ENCODE measurements at places on chromosomes 3 and 15.

GRCh38 chr3:143179603-143180002, 60.0 kb downstream of the CHST2 start:
- DNase-seq: no peak

- DNase-seq: no peak
Observed at GRCh38 chr15:60941448-60941847, 287.7 kb downstream of the RORA start.

GRCh38 chr3:114376516-114377185, 82.8 kb downstream of the TIGIT start:
- no peak for DNase-seq

GRCh38 chr15:52735231-52736089, 54.7 kb downstream of the ONECUT1 start:
- DNase-seq: peak; percentile 63

- DNase-seq: no peak
Observed at GRCh38 chr3:4834403-4834866, 144.8 kb upstream of the BHLHE40 start.

DNA sequence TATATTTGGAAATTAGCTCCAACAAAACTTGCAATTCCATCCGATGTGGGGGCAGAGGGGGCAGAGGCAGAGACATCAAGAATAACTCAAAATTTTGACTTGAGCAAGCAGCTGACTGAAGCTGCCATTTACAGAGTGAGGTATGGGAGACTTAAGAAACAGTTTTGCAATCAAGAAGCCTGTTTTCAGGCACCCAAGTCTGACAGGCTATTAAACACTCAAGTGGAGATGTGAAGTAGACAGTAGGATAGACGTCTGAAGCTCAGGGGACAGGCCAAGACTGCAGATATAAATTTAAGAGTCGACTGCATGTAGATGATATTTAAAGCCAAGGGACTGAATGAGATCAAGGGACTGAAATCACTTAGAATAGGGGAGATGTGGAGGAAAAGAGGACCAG, 9.9 kb upstream of the SH3BP5 start:
- no peak for DNase-seq

DNA sequence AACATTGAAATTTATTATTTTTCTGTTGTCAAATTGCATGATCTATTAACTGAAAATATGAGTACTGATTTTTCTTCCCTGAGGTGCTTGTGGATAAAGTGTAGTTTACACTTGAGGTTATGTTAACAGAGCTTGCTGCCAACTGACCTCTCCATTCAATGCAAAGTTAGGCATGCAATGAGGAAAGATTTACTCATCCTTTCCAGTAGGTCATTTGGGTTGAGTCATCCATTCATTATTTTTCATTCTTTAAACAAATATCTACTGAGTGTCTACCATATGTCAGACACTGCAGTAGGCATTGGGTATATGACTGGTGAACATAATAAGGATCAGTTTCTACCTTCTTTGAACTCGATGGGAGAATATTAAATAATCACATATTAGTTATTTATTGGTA, 604.1 kb downstream of the EDEM1 start:
- no peak for DNase-seq

- DNase-seq: no peak
Observed at GRCh38 chr3:11167590-11167989, 13.3 kb downstream of the HRH1 start.

DNA sequence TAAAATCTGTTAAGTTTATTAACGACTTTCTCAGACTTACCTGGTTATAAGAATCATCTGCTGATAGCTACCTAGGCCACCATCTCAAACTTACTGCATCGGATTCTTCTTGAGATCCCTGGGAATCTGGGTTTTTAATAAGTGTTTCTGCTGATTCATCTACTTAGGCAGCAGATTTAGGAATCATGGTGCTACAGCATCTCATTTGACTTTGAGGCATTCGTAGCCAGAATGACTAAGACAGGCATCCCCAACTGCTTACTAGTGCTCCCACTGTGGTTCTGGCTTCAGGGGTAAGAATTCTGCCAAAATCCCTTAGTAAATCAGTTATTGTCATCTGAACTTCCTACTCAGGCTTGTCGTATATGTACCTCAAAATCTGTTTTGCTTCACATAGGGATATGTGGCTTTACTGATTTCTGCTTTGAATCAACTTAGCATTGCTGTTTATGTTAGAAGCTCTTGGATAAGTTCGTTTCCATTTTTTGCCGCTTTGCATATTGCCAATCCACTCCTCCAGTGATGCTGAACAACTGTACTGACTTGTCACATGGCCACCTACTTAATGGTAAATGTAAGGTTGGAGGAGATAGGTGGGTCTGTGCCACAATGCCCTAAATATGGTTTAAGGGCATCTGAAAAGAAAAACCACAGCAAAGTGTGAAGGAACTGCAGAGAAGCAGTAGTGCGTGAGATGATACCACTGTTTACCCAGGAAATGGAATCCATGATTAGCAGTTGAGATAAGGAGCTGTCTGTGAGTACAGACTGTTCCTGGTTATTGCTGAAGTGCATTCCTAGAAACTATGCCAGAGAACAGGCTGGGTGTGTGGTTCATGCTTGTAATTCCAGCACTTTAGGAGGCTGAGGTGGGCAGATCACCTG, 60.3 kb downstream of the MAP6D1 start:
- no peak for DNase-seq

GRCh38 chr3:186109897-186110803, 1.3 kb upstream of the ETV5 start:
- DNase-seq: no peak

DNA sequence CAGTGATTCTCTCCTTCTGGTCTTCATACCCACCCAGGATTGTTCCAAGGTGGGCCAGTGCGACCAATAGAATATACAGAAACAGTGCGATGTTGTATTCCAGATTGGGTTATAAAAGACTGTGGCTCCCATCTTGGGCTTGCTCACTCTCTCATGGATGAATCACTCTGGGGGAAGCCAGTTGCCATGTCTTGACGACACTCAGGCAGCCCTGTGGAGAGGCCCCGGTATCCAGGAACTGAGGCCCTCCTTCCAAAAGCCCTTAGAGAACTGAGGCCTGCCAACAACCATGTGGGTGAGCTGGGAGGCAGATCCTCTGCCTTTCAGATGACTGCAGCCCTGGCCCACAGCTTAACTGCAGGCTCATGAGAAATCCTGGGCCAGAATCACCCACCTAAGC, 57.2 kb downstream of the SH3GL3 start:
- no peak for DNase-seq

- DNase-seq: peak; percentile 42
Observed at GRCh38 chr3:13461169-13462124, 18.7 kb upstream of the HDAC11 start.

DNA sequence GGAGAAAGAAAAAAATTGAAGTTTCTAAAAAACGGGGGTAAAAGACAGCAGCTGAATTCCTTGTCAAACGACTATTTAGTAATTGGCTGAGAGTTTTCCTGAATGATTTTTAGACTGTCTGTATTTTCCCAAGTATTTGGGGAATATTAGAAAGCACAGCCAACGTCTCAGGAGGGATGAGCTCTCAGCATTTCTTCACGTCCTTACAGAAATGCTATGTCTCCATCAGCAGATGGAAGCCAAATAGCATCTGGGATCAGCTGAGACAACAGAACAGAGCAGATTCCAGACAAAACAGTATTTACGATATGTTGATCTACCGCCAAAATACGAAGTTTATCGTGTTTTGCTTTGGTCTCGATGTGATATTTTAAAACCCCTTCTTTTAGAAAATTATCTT, 5.3 kb upstream of the TMC3 start:
- DNase-seq: no peak

DNA sequence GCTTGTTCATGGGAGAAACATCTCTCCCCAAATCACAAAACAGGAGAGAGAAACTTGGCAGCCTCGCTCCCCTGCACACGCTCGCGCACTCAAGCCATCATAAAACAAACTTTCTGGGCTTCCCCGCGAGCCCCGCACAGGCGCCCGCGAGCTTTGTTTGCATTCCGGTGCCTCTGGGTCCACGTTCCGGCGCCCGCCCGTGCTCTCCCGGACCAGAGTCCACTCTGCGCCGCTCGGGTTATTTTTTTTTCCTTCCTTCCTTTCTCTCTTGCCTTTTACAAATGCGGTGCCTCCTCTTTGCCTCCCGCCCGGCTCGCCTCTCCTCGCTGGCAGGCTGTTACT, 363 bp downstream of the MAGI1 start:
- DNase-seq: no peak

- no peak for DNase-seq
Observed at GRCh38 chr3:3443482-3443881, 264.0 kb upstream of the CRBN start.
